ENCODE measurements at places on chromosomes 7 and 10.

DNA sequence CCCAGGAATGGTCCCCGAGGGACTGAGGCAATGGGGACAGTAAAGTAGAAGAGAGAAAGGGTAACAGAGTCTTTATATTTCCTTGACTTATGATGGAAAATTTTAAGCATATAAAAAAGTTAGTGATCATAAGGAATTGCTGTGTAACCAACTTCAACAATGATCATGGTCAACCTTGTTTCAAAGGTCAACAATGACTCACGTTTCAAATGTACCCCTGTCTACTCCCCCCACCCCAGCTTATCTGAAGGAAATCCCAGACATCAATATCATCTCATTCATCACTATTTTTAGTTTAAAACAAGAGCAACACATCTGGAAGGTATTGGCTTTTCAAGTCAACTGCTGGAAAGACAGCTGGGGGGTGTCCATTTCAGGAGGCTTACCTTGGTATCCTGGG is 92.9 kb downstream of the SMURF1 start:
- no peak for DNase-seq

DNA sequence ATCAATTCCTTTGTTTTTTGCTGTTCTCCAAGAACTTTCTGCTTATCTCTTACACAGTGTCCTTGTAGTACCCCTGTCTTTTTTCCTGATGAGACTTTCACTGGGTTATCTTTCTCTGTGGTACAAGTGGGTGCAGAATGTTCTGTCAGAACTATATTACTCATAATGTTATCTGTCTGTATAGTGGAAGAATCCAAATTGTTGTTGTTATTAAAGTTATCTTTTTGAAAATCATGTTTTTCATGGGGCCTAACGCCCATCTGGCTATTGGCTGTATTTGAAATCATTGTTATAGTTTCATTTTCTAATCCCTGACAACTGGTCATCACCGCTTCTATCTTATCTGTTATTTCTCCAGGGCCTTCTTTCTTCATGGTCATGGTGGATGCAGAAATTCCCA is 163.0 kb upstream of the CCDC6 start:
- no peak for DNase-seq

GRCh38 chr10:51035344-51035743 is 38.9 kb upstream of the PRKG1 start:
- no peak for DNase-seq

DNA sequence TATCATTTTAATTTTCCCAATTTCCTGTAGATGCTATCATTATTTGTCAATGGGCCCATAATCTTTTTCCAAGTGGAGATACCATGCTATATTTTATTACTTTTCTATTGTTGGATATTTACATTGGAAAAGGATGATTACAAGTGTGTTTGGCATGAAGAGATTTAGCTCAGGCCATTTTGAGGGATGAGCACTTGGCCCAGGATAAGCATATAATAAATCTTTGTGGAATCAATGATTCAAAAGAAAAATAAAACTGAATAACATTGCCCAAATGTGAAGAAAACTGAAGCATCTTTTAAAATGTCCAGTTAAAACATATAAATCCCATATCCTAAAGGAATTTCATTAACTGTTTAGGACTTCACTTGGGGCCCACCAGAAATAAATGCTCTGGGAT is 260.9 kb upstream of the BMPER start:
- no peak for DNase-seq

- DNase-seq: no peak
Observed at GRCh38 chr7:23357190-23358093, 58.3 kb downstream of the MALSU1 start.

DNA sequence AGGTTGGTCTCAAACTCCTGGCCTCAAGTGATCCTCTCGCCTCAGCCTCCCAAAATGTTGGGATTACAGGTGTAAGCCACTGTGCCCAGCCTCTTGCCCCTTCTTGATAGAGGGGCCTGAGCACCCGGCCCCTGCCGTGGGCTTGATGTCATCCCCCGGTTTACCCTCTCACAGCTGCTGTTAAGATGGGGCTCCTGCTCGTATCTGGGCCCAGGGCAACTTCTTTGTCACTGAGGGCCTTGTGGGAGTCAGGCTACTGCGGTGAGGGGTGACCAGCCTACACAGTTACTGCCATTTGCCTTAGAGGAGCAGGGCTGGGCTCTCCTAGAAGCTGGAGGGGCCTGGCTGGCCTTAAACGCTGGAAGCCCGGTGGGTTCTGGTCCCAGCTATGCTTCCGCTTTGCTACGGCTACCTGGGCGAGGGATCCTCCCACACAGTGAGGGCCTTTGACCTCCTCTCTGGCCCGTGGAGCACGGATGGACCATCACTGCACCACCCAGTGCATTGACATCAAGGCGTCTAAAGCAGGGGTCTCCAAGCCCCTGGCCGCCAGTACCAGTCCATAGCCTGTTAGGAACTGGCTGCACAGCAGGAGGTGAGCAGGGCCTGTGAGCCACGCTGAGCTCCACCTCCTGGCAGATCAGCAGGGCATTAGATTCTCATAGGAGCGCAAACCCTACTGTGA is 1.1 kb upstream of the TMEM130 start:
- DNase-seq: no peak

GRCh38 chr10:1153251-1153763 is 97.1 kb downstream of the WDR37 start:
- no peak for DNase-seq

DNA sequence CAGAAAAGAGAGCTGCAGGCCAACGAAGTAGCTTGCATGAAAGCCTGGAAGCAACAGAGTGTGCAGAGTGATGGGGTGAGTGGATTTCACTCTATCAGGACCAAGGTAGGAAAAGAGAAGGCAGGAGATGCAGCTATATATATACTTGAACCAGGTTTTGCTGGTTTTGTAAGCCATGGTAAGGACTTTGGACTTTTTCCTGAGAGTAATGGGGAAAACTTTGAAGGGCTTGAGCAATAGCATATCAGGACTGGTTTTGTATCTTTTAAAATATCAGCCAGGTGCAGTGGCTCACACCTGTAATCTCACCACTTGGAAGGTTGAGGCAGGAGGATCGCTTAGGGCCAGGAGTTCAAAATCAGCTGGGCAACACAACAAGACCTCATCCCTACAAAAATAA is 120.6 kb upstream of the NRP1 start:
- DNase-seq: no peak

DNA sequence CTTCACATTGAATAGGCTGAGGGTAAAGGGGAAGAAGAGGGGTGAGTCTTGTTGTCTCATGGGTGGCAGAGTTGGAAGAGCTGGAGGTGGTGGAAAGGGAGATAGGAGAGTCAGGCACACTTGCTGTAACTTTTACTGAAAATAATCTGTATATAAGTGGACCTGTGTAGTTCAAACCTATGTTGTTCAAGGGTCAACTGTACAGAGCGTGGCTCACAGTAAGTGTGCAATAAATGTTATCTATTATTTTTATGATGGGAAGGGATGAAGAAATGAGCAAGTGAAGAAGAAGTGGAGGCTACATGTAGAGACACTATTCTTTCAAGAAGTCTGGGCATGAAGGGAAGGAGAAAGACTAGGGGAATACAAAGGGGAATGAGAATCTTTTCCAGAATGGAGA is 71.5 kb upstream of the FAM133B start:
- no peak for DNase-seq

DNA sequence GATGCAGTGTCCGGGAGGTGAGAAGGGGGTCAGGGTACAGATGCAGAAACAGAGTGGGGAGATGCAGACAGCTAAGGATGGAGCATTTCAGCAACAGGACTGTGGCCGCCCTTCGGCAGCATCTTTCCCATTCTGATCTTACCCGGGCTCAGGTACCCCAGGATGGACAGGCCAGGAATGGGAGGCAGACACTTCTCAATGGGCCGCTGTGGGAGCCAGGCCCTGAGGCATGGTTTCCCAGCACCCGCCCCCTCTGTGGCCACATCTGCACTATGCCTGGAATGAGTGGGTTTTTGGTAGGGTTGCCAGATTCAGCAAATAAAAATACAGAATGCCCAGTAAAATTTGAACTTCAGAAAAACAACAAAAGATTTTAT is 105.2 kb upstream of the CTBP2 start:
- no peak for DNase-seq

DNA sequence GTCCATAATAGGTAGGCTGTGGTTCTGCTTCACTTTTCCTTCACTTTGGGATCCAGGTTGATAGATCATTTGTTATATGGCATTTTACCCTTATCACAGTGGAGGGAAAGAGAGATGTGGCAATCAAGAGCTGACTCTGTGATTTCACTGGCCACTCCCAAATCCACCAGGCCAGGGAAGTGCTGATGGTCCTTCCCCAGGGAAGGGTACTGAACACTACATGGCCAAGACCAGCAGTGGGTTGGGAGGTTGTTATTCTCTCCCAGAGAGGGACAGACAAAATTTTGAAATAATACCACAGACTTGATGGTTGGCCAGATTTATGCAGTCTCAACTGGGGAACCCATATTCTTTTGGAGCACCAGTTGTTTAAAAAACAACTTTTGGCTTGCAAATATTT is 102.5 kb downstream of the SND1 start:
- no peak for DNase-seq

DNA sequence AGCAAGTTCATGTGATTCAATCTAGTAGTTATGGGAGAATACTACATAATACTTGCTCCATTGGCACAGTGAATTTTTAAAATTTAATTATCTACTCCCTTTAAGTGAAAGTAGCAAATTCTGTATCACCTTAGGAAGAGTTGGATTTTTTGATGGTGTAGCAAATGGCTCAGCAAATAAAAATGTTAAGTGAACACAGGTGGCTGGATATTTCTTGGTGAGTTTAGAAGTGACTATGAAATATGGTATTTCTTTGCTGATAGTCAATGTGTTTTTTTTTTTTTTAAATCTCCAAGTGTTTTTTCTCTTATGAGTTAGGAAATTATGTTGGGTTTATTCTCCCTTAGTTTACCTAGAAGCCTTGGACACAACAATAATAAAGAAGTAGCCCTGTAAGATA is 67.8 kb downstream of the CREM start:
- no peak for DNase-seq

- DNase-seq: no peak
Observed at GRCh38 chr7:98795741-98796493, 73.9 kb downstream of the TMEM130 start.

- peak; percentile 43 for DNase-seq
Observed at GRCh38 chr7:82605247-82605864, 161.8 kb upstream of the CACNA2D1 start.

DNA sequence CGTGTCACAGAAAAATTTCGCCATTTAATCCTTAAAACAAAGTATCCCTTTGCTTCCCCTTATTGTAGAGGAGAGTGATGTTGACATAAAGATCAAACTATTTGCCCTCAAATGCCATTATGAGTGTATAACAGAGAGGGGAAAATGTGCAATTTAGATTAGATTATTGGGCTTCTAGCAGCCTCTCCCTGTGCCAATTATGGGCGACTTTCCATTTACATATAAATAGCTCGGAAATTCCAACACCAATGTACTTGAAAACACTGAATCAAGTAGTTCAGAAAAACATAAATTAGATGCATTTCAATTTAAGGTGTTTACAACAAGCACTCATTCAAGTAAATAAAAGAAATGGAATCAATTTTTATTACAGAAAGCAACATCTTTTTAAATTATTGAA is 64.6 kb upstream of the LRRN3 start:
- no peak for DNase-seq
